ENCODE measurements at places on chromosomes 16 and 17.
A peak's percentile ranks its signal among the peaks of the same experiment; 100 is the strongest.

GRCh38 chr17:4980644-4981216, 6.7 kb downstream of the CAMTA2 start:
- no peak for DNase-seq

GRCh38 chr17:49339354-49339753, 22.7 kb downstream of the ZNF652 start:
- no peak for DNase-seq

DNA sequence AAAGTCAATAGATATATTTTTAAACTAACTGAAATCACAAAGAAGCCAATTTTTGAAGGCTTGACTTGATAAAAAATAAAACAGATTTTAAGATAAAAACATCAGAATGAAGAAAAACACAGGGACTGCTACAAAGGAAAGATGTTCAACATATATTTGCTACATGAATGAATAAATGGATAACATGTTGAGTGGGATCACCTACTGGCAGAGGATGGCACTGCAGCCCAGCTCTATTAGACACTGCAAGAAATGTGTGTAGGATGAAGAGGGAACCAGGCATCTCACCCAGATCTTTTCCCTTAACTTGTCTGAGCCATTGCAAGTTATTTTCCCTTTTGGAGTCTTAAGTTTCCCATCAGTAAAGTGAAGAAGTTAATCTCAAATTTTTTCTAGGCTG, 4.2 kb downstream of the AIPL1 start:
- DNase-seq = no peak

DNA sequence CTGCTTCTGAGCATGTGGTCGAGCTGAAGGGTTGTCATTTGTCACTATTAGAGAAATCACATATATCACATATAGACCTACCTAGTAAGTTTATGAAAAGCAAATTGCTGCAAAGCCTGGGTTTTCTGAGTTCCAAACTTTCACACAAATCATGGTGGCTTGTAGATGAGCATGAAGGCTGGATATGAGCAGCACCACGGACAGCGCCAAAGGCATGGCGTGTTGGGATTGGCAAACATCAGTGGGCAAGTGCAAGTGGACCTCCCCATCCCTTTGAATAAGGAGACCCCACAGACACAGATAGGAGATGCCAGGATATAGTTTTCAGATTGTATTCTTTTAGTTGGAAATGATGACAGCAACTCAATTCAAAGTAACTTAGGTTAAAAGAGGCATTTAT, 77.6 kb upstream of the CACNG3 start:
- DNase-seq = no peak

GRCh38 chr17:18184143-18185031, 759 bp downstream of the ALKBH5 start:
- no peak for DNase-seq

DNA sequence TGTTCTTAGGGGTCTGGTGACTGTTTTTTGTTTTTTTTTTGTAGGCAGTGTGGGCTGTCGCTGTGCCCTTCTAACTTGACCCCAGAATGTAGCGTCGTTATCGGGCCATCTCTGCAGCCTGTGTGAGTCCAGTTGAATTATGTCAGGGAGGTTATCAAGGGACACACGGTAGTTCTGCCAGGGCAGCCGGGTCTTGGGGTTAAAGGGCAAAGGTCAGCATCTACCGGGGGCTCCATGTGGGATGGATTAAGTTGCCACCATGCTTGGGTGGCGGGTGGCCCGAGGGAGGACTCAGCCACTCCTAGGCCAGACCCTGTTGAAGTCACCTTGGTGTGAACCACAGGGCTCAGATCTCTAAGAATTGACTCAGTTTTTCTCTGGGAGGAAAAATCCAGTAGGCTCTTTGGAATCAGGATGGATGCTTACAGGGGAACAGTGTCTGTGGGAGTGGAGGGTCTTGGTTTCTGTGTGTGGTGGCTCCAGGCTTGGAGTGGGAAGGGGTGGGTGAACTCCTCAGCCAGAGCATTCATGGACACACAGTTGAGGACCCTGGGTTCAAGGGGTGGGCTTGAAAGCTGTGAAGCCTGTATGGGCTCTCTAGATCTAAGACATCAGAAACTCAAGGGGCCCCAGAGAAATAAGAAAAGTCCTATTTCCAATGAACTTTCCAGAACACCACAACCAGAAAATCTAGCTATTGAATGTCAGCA, 191.7 kb downstream of the IRF8 start:
- DNase-seq = no peak

GRCh38 chr17:19410875-19411620, at the start of gene RNF112:
Gene RNF112, plus strand, starts transcription at chr17:19411232. Its CDS starts 177 bp downstream, at chr17:19411409.
- DNase-seq = peak; percentile 30

GRCh38 chr17:77206158-77206956, 65.6 kb downstream of the SEC14L1 start:
- no peak for DNase-seq

DNA sequence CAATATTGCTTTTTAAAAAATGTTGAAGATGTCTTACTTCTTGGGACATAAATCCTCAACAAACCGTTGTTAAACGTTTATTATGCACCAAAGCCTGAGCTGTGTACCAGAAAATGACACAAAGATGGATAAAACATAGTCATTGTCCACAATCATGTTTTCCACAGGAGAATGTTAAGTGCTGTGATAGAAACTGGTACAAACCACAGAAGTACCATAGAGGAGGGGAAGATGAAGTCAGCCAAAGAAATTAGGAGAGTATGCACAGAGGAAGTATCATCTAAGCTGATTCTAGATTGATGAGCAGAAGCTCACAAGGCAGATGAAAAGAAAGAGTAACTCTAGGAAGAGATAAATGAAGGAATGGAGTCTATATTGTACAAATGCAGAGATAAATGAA, 142.6 kb upstream of the HLF start:
- DNase-seq = no peak

DNA sequence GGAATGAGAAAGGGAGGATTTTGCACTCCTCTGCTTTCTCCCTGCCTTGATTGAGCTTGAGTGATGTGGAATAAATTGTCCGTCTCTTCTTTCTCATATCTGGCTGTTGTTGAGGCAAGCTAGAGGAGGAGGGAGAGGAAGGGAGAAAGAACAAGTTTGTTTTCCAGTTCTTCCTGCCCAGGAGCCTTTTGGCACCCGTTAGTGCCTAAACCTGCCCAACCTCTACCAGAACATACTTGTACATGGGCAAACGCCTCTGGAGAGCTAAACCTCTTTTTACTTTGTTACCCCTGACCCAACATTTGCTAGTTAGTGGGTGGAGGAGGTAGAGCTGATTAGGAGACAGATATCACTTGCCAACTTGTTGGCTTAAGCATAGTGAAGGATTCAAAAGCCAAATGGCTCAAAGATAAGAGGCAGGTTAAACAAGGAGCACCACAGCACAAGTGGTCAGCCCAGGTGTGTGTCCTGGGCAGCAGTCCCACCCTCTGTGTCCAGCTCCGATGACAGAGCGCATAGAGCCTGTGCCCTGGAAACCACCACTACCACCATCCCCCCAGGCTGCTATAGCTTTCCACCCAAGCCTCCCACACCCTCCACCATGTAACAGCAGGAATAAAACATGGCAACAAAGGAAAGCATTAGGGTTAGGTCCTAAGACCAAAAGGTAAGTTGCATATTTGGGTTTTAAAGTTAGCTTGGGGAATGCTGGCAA, 6.5 kb downstream of the ODF4 start:
- no peak for DNase-seq

GRCh38 chr17:48575673-48576478, 2.3 kb downstream of the HOXB4 start:
- DNase-seq = no peak

DNA sequence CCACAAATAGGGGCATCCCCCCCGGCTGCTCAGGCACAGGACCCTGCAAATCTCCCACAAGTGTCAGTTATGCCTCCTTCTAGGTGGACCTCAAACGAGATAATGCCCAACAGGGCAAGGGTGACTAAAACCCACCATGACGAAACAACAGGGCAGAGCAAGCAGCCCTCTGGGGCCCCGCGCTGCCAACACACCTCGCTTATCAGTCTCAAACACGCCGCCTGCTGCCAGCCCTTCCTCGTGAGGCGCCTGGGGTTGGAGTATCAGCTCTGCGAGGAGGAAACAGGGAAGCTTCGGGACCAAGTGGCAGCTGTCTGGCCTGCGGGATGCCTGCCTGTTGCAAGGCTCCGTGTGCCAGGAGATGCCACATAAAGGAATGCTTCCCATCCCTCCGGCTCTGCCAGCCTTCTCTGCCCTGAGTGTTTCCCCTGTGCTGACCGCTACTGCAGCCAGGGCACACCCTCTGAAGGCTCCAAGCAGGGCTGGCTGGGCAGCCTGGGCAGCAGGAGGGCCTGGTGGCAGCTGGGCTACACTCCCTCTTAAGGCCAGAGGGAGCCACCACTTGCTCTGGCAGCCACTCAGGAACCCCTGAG, 2.5 kb downstream of the SMIM5 start:
- peak; percentile 31 for DNase-seq

GRCh38 chr16:74862743-74863244, 88.2 kb upstream of the FA2H start:
- no peak for DNase-seq

GRCh38 chr16:17171250-17172143, 299.3 kb downstream of the XYLT1 start:
- DNase-seq = no peak

- no peak for DNase-seq
Observed at GRCh38 chr17:74750327-74751069, 2.1 kb downstream of the NHERF1 start.

DNA sequence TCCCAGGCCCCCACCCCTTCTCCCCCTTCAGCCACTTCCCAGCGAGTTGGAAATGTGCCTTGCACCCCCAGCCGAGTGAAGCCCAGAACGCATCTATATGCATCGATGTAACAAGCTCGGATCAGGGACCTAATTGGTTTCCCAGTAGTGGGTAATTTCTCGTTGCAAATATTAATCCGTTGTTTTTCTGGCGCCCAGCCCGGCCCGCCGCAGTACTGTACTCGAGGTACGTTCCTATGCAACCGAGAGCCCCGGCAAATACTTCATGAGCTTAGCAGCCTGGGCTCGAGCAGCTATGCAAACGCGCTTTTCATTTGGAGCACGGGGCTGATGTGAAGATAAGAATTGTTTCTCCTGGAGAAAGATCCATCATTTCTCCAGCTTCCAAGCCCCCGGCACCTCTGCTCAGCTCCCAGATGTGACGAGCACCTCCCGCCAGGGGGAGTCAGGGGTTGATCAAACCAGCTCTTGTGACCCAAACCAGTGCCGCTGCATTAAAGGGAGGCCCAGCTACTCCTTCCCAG, 229.8 kb downstream of the KATNIP start:
- peak; percentile 54 for DNase-seq

GRCh38 chr16:66203476-66203875, 163.0 kb upstream of the CDH5 start:
- DNase-seq = no peak

DNA sequence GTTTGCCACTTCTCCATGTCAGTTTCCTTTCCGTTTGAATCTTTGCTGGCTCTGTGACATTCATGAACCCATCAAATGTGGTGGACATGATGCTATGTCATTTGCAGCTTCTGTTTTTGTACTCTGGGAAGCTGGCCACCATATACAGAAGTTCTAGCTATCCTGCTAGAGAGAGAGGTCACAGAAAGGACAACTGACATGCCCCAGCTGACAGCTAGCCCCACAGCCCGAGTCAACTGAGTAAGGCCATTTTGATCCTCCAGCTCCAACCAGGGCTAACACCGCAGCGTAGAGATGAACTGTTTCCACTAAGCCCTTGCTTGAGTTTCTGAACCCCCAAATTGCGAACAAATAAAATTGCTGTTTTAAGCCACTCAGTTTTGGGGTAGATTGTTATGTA, 33.8 kb downstream of the CCDC42 start:
- DNase-seq = no peak

DNA sequence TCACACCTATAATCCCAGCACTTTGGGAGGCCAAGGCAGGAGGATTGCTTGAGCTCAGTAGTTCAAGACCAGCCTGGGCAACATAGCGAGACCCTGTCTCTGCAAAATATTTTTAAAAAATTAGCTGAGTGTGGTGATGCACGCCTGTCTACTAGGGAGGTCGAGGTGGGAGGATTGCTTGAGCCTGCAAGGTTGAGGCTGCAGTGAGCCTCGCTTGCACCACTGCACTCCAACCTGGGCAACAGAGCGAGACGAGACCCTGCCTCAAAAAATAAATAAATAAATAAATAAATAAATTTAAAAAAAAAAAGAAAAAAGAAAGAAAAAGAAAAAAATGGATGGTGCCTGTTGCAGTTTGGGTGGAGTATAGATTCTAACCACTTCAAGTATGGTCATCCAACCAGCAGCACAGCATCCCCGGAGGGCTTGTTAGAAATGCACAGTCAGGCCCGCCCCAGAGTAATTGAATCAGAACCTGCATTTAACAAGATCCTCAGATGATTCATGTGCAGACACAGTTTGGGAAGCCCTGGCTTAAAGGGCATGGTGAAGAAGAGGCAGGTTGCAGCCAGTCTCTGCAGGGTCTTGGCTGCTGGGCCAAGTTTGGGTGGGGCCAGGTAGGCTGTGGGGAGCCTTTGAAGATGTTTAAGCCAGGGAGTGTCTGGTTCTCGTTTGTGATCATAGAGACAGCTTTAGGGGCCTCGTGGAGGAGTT, 40.8 kb downstream of the MRC2 start:
- DNase-seq = no peak

GRCh38 chr17:53818271-53818670, 4.5 kb upstream of the KIF2B start:
- DNase-seq = no peak

DNA sequence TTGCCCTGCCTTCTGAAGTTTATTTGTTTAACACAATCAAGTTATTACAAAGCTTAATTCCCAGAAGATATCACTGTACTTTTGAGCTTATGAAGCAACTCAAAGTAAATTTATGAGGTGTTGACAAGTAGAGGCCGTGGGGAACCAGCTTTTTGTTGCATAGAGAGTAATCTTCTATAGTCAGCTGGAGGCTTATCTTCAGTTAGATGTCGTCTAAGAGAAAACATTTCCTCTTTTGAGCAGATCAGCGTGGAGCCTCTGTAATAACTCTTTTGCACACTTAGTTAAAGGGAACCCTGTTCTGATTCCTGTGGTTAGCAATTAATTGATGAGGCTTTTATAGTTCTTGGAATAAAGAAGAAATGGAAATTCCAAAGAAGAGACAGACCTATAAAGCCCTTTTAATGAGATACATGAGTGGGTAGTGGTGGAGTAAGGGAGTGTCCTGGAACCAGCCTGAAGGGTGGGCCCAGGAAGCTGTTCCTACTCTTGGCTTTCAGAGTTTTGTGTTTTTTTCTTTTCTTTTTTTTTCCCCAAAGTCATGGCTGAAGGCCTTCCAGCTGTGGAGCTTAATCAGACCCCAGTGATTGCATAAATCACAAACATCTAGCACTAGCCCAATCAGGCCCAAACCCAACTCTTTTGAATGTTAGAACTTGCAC, 28.9 kb upstream of the MAP3K14 start:
- DNase-seq = no peak

- DNase-seq = no peak
Observed at GRCh38 chr17:57859601-57860413, 10.0 kb upstream of the MRPS23 start.

- no peak for DNase-seq
Observed at GRCh38 chr16:87042551-87043230, 274.5 kb downstream of the C16orf95 start.

- DNase-seq = no peak
Observed at GRCh38 chr16:68236826-68237242, 907 bp upstream of the ESRP2 start.

DNA sequence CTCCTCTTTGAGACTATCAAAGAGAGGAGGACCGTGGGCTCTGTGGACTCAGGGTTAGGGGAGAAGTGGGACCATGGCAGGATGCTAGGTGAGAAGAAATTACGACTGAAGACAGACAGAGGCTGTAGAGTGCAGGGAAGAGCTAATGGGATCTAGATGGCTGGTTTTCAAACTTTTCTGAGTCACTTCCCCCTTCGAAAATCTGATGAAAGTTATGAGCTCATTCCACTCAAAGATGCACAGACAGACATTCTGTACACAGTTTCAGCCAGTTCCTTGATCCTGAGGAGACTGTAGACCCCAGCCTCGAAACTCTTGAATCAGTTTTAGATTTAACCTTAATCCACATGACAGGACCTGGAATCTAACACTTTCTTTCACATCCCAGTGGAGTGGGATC, 40.7 kb downstream of the RGS9 start:
- no peak for DNase-seq

Data from amygdala (tissue), 56 donors.